ENCODE measurements at places on chromosomes 5 and 9.

GRCh38 chr5:5487585-5488360 is 65.3 kb downstream of the ICE1 start:
- no peak for DNase-seq

DNA sequence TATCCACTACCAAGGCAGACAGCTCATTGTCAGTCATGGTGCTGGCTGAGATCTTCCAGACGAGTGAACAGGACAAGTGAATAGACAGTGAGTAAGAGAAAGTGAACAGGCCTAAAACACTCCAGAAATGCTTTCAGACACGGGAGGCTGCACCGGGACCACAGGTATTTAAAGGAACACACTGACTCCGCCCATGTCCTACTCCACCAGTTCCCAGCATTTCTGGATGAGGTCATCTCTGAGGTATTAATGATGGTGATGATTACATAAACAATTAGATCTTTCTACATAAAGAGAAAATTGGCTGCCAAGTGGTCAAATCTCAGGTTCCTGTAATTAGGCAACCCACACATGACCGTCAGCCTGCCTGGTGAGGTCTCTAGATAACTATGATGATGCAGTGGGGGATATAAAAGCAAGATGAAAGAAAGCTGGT is at the start of gene ACTBL2:
ACTBL2 (minus strand) TSS at position 141 of the 436 bp plus-strand sequence; CDS start at position 37, 104 bp downstream.
- DNase-seq, result no peak

GRCh38 chr9:117704597-117704996 is 394 bp downstream of the TLR4 start:
- no peak for DNase-seq

GRCh38 chr5:15106530-15107283 is 235.1 kb upstream of the ANKH start:
- DNase-seq, result no peak

DNA sequence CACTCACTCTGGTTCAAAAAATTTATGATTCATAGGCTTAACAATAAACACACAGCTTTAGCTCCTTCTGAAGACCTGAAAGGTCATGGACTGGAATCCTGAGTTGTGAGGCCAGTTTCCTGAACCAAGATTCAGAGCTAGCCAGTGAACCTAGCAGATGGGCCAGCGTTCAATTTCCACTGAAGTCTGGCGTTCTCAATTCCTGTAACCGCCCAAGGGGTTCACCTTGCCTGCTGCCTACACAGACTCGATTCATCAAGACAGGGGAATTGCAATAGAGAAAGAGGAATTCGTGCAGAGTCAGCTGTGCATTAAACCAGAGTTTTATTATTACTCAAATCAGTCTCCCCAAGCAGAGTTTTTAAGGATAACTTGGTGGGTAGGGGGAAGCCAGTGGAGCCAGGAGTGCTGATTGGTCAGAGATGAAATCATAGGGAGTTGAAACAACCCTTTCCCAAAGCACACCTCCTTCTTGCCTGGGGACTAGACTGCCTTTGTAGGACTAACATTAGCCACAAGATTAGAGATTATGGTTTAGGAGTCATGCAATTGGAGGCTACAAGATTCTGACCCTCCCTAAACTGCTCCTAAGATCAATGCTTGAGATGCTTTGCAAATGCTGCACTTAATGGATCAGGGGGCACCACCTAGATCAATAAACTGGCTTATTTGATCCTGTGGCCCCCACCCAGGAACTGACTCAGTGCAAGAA is 117.5 kb upstream of the SHB start:
- no peak for DNase-seq

- no peak for DNase-seq
Observed at GRCh38 chr5:95244479-95244878, 40.4 kb downstream of the MCTP1 start.

DNA sequence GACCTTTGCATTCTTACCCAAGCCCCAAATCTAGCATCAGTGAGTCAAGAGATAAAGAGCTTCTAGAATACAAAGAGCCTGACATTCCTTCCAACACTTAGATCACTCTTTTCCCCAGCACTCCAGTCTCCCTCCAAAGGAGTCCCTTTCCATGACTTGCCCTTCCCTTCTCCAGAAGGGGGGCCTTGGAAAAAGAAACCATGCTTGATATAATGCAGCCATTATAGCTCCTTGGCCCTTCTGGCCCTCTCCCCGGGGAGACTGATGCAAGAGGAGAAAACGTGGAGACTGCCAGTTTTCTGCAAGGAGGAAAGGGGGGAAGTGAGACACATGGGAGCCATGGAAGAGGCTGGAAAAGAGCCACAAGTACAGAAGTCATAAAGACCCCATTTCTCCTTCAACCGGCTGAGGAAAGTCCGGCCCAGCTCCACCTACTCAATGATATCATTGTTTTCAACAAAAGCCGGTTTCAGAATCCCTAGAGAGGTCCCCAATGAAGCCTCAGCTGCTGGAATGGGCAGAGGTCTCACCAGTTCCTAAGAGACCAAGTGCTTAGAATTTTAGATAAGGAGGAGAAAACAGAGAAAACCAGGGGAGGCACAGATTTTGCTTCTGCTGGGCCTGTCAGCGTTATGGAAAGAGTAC is 29.0 kb downstream of the ADAM19 start:
- no peak for DNase-seq

- no peak for DNase-seq
Observed at GRCh38 chr9:109742776-109743348, 37.1 kb upstream of the PALM2AKAP2 start.

GRCh38 chr5:122847687-122848081 is 2.3 kb downstream of the SNX24 start:
- DNase-seq, result no peak

- no peak for DNase-seq
Observed at GRCh38 chr5:53826504-53826903, 266.1 kb downstream of the NDUFS4 start.

DNA sequence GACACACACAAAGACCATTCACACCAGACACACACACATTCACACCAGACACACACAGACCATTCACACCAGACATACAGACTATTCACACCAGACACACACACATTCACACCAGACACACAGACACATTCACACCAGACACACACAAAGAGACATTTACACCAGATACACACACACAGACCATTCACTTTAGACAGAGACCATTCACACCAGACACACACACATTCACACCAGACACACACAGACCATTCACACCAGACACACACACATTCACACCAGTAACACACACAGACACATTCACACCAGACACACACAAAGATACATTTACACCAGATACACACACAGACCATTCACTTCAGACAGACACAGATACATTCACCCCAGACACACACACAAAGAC is 29.0 kb upstream of the FCN1 start:
- DNase-seq, result no peak

- no peak for DNase-seq
Observed at GRCh38 chr5:174895360-174895759, 171.0 kb downstream of the MSX2 start.

- DNase-seq, result no peak
Observed at GRCh38 chr9:10032166-10032565, 580.6 kb downstream of the PTPRD start.

- DNase-seq, result no peak
Observed at GRCh38 chr5:102589661-102590060, 90.9 kb upstream of the SLCO6A1 start.

GRCh38 chr5:130068988-130069387 is 164.7 kb downstream of the CHSY3 start:
- no peak for DNase-seq

GRCh38 chr5:178531786-178532185 is 58.4 kb downstream of the COL23A1 start:
- DNase-seq, result no peak

DNA sequence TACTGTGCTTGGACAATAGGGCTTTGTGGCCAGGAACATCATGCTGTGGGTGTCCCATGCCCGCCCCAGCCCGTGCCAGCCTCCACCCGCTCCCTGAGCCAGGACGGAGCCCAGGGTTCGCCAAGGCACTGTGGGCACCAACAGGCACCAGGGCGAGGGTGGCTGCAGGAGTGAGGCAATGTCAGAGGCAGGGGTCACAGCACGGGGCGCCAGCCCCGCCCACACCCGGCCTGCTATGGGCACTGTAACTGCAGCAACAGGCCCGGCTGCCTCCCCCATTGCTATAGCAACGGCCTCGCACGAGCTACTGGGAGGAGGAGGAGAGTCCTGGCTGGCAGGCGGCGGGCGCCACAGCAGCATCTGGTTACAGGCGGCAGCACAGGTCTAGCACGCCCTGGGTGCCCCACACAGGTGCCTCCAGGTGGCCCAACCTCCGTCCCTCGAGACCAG is 2.5 kb downstream of the ABCA2 start:
- DNase-seq, result no peak
